ENCODE measurements at places on chromosomes 1 and 21.

DNA sequence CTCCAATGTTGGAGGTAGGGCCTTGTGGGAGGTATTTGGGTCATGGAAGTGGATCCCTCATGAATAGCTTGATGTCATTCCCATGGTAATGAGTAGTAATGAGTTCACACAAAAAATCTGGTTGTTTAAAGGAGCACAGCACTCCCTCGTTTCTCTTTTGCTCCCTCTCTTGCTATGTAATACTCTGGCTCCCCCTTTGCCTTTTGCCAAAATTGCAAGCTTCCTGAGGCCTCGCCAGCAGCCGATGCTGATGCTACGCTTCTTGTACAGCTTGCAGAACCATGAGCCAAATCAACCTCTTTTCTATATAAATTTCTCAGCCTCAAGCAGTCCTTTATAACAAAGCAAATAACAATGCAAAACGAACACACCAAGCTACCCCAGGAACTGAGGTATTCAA, 80.9 kb downstream of the LHX9 start:
- no peak for DNase-seq

DNA sequence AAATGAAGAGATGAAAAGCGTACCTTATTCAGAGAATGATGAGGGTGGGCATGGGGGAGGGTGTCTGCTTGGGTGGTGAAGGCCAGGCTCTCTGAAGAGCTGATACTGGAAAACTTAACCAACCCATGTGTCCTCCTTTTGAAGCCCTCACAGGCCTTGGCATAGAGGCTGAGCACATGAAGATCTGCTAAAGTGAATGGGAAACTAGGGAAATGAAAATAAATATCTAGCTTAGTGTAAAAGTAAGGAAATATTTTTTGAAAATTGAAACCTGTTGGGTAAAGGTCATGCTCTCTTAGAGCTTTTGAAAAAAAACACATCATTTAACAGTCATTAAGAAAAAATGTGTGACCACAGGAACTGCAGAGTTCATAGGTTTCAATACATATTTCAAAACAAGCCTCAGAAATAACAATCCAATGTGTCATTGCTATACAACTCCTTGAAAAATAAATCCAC, 40.5 kb upstream of the RALGPS2 start:
- DNase-seq: no peak

GRCh38 chr1:21241771-21242581, 48.3 kb downstream of the ECE1 start:
- no peak for DNase-seq

GRCh38 chr1:230515451-230516145, 89.5 kb upstream of the PGBD5 start:
- no peak for DNase-seq

GRCh38 chr1:232873412-232873811, 68.2 kb downstream of the MAP10 start:
- DNase-seq: no peak

DNA sequence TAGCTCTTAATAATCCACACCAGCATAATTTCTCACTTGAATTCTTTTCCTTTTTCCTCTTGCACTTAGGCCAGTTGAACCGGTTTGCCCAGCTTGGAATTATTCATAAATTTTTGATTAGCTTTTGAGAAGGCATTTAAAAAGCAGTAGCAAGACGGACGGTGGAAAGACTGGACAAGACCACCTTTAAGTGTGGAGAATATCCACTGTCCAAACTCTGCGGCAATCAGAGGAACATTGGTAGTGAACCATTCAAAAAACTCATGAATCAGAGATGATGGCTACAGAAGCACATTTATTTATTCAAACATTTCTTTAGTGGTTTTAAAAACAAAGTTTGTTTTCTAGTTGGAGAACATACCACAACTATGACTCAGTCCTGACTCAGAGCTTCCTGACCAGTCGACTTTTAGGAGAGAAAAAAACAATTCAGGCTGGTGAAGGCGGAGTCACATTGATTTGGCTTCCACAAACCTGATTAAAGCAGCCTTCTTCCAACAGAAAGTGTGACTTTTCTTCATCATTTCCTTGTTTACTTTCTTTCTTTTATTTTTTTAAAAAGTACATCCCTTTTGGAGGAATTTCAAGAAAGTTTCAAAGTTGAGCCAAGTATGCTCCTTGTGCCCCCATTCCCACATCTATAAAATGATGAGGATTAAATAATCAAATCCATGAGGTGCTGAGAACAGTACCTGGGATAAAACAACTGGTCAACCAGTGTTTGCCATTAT, 128.8 kb downstream of the ADSS2 start:
- DNase-seq: no peak

DNA sequence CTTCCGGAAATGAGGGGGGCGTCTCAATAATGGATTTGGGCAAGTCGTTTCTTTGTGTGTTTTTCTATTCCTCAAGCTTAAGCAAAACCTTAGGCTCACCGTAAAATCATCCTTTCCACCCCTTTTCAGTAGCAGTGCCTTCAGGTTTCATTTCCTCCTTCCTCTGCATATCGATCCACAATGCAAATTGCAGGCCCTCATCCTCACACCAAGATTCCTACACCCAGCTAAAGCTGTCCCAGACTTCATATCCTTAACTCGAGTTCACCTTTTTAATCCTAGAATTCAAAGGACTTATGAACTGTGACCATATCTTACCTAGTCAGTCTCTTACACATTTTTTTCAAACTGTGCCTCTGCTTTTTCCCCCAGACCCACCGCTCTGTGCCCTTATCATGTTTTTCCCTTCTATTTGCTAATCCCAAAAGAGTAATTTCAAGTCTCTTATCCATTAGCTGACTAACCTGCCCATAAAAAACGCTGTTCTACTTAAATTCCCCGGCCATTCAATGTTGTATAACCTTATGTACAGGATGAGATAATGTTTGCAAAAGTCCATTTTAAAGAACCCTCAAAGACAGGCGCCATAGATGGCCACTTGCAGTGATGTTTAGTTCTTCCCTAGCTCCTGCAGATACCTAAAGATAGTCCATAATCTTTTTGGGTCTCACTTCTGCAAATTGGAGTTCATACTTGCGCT, 1.5 kb downstream of the AKIRIN1 start:
- no peak for DNase-seq

DNA sequence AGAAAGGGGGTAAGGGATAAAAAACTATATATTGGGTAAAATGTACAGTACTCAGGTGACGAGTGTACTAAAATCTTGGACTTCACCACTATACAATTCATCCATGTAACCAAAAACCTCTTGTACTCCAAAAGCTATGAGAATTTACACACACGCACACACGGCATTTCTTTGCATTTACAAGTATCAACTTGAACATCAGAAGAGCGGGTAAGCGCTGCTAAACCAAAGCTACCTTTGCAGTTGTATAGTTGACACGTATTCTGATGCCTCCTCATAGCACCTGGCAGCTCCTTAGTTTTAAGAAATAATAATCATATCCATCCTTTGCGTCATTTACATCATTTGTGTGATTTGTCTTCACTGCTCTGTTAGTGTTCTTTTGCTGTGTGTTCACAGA, 17.6 kb downstream of the CDC42BPA start:
- no peak for DNase-seq

All from activated CD4-positive, alpha-beta T cell treated with anti-CD3 and anti-CD28 coated beads for 24 hours (primary cell).